ENCODE measurements at places on chromosomes 11 and 22.

GRCh38 chr11:2581931-2582350 is 117.9 kb downstream of the KCNQ1OT1 start:
- DNase-seq: no peak

GRCh38 chr11:128720522-128720985 is 26.7 kb downstream of the FLI1 start:
- DNase-seq: peak; percentile 62

- DNase-seq: no peak
Observed at GRCh38 chr22:19819911-19820879, 34.5 kb downstream of the GNB1L start.

- no peak for DNase-seq
Observed at GRCh38 chr11:57154739-57155138, 27.0 kb upstream of the LRRC55 start.

GRCh38 chr22:32444068-32444467 is 20.2 kb downstream of the BPIFC start:
- peak; percentile 49 for DNase-seq

DNA sequence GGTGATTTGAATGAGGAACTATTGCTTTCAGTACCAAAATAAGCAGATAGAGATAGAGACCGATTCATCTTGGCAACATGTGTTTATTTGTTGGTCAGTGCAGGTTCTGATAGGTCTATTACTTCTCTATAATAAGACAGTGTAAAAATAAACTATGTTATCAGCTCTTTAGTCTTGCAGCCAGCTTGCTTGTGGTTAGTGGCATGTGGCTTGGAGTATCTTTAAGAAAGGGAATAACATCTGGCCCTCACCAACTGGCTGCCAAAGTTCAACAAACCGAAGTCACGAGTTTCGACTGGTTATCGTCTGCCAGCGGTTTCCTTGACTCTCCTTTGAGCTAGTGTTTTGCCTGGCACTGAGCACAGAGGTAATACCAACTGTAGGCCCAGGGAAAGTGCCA is 71.8 kb downstream of the CTTN start:
- DNase-seq: no peak

- DNase-seq: peak; percentile 80
Observed at GRCh38 chr11:118435290-118435892, 901 bp upstream of the KMT2A start.

- DNase-seq: peak; percentile 17
Observed at GRCh38 chr11:79434283-79434682, 6.5 kb downstream of the TENM4 start.

DNA sequence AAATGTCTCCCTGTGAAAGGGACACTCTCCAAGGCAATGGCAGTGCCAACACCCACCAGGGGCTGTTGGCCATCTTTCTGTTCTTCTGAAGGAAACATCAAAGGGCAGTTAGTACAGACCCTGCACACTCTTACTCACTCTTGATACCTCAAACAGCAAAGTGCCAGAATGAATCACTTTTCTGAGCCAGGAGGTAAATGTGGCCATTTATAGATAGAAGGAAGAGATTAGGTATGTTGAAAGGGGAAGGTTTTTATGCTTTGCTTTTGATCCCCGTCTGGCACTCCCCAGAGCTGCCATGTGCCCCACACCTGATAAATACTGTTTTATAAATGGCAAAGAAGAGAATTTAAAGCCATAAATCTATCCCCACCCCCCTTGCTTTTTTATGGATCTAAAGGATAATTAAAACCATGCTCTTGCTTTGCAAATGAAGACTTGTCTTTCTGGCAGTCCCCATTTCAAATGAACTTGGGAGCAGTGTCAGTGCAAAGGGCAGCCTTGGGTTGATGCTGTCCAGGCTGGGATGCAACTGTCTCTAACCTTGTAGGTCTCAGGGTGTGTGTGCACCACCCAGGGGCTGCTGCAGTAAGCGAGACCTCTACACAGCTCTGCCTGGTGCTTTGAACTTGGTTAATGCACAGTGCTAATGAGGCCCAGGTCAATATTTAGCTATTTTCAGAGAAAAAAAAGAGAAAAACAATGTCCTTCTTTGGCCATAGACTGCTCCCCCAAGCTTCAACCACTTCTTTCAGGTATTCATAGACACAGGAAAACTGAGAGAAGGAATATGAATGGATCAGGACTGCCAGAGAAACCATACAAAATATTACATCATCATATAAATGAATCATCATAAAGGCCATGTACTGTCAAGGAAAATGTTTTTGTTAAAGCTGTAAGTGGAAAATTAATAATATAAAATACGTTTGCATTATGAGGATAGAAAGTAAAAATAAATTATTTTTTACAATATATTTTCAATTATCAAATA is 207.5 kb downstream of the ETS1 start:
- no peak for DNase-seq

DNA sequence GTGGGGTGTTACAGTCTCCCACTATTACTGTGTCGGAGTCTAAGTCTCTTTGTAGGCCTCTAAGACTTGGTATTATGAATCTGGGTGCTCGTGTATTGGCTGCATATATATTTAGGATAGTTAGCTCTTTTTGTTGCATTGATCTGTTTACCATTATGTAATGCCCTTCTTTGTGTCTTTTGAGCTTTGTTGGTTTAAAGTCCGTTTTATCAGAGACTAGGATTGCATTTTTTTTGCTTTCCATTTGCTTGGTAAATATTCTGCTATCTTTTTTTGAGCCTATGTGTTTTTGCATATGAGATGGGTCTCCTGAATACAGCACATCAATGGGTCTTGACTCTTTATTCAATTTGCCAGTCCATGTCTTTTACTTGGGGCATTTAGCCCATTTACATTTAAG is 97.6 kb downstream of the PDE3B start:
- DNase-seq: no peak

Measured in GM13976 (cell line).